Glomerular endothelial cell (primary cell): ENCODE measurements at places on chromosomes 11 and 22. TPM values are rescaled to one million over a fixed set of nuclear protein-coding genes. Genes with fewer than 3 reads are reported as not detected.

SYT12 gene
- total RNA-seq: 0.18 TPM in 1 of 2 replicates, not detected in the other

FAT3 gene
- 0.97 and 3.3 TPM in 2 replicates for total RNA-seq

MAPK8IP2 gene
- total RNA-seq: 0.29 and 0.58 TPM in 2 replicates

ANO9 gene
- total RNA-seq: 1.2 and 2.0 TPM in 2 replicates

ACER3 gene
- 22.1 and 31.9 TPM in 2 replicates for total RNA-seq

SCN3B gene
- total RNA-seq: 5.4 and 5.8 TPM in 2 replicates

OR2AG2 gene
- 0.15 and 0.18 TPM in 2 replicates for total RNA-seq

OR5AK2 gene
- total RNA-seq: not detected in 2 replicates

GUCY1A2 gene
- 1.4 and 2.8 TPM in 2 replicates for total RNA-seq

BEST1 gene
- not detected in 2 replicates for total RNA-seq

MS4A18 gene
- total RNA-seq: not detected in 2 replicates

PHOX2A gene
- total RNA-seq: not detected in 2 replicates

INSC gene
- 0.18 TPM in 1 of 2 replicates, not detected in the other for total RNA-seq

LBHD1 gene
- 2.1 and 7.1 TPM in 2 replicates for total RNA-seq

MUC6 gene
- total RNA-seq: not detected in 2 replicates

C11orf97 gene
- not detected in 2 replicates for total RNA-seq

FAM111B gene
- total RNA-seq: 2.2 and 5.6 TPM in 2 replicates

HOATZ gene
- total RNA-seq: not detected in 2 replicates
